Hippocampal formation (tissue), 2 donors: ENCODE measurements at places on chromosomes 4 and X.

- no peak for DNase-seq
These were observed 14.6 kb upstream of the ATXN3L start for GRCh38 chrX:13334491-13334890.

DNA sequence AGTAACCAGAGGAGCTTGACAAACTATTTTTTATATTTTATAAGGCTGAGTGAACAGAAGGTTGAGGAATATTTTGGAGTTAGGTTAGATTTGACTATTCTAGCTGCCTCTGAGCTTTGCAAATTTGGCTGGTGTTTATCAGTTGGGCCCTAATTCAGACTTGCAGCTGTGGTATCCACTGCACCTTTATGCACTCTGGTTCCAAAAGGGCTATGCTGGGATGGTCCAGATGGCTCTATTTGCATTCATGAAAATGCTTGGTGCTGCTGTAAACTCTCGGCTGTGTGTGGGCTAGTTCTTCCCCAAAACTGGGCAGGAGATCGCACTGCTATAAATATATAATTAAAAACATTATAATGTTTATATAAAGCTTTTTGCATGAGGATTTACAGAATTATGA lies 106.3 kb downstream of the REPS2 start:
- no peak for DNase-seq

GRCh38 chr4:100581337-100581736 lies 63.5 kb upstream of the EMCN start:
- no peak for DNase-seq

DNA sequence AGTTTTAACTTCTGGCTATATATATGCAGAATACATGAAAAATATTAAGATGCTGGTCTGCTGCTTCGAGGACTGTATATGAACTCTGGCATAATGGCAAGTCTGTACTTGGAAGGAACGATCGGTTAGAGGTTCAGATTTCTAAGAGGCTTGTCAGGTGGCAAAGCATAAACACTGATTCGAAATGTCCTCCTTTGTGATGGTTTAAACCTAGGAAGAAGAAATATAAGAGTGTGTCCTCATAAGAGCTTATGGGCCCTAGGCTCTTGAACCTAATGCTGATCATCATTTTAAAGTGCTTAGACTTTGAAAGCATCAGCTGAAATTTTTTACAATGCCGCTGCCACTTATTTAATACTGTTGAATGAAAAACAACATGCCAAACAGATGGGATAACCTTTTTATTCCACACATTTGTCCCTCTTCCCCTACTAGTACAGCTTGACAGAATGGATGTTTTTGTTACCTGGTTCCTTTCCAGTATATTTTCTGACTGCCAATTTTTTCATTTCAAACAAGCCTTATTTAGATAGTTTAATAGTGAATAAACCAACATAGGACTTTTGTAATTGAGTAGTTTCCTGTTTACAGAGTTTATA lies 8.8 kb downstream of the SPRY1 start:
- DNase-seq, result peak; percentile 9

- no peak for DNase-seq
These were observed 219.5 kb downstream of the DHX15 start for GRCh38 chr4:24364852-24365251.
